ENCODE measurements at places on chromosomes 6 and 20.

DNA sequence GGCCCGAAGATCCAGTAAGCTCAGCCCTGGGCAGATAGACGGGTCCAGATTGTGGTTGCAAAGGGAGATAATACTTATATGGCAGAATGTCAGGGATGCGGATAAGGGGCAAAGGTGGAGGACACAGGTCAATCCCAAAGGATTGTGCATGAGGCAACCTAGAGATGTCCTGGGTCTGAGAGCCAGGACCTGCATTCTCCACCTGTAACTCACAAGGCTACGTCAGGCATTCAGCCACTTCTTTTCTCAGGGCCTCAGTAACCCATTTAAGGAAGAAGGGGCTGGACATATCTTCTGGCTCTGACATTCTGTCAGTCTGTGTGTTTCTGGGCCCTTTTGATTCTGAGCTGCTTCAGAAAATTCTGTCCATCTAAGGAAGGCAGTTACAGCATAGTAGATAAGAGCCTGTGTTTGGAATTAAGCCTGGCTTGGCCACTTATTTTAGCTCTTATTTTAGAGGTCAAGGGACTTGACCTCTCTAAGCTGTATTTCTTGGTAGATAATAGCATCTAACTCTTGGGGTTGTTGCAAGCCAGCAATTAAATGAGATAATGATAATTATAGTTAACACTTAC, 40.2 kb downstream of the CNBD2 start:
- no peak for DNase-seq

- DNase-seq, result no peak
Observed at GRCh38 chr20:33810259-33810658, 889 bp upstream of the CHMP4B start.

DNA sequence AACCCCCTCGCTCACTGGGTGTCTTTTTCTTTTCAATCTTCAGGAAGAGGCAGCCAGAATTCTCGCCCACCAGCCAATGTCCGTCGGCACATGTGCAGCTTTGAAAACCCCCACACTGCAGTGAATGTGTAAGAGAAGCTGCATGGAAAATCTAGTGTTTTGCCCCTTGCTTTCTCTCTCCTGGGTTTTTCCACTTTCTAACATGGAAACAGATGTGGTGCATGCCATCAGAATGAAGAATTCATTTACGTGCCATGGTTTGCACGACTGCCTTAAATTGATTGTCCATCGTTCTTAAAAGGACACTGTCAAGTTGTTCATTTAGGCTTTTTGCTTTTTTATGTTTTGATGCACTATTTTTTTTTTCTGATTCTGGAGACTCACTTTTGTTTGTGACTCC, 117.1 kb upstream of the RAB32 start:
- no peak for DNase-seq

- no peak for DNase-seq
Observed at GRCh38 chr20:24617080-24617432, 147.6 kb downstream of the SYNDIG1 start.

DNA sequence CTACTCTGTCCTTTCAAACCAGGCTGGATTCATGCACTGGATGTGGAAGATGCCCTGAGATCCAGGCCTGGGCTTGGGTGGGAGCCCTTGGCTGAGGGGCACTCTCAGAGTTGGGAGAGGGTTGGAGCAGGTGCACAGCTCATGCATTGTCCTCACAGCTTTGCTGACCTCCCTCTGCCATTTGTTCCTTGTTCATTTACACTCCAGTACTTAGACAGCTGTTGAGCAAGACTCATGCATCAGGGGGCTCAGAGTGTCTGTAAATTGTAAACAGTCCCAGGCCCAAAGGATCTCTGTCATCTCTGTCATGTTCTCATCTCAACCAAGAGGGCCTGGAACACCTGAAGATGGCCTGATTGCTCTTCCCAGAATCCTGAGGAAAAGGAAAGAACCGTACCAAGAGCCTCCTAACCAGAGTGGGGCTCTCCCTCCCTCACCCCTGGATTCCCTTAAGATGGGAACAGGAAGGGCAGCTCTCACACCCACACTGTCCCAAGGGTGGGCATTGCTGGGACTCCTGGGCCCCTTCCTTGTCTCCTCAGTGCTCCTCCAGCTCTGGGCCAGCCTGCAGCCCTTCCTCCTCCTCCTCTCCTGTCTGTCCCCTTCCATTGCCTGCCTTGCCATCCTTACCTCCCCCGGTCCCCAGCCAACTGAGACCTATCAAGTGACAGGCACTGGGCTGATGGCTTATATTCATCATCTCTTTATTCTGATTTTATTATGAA, 132.9 kb downstream of the FOXO3 start:
- DNase-seq, result no peak

- DNase-seq, result no peak
Observed at GRCh38 chr6:34275128-34275804, 26.5 kb upstream of the SMIM29 start.

- no peak for DNase-seq
Observed at GRCh38 chr6:20684474-20684873, 150.2 kb downstream of the CDKAL1 start.

GRCh38 chr20:24718277-24718676, 230.8 kb upstream of the CST7 start:
- no peak for DNase-seq

GRCh38 chr6:165823609-165824326, 160.7 kb upstream of the PDE10A start:
- no peak for DNase-seq

DNA sequence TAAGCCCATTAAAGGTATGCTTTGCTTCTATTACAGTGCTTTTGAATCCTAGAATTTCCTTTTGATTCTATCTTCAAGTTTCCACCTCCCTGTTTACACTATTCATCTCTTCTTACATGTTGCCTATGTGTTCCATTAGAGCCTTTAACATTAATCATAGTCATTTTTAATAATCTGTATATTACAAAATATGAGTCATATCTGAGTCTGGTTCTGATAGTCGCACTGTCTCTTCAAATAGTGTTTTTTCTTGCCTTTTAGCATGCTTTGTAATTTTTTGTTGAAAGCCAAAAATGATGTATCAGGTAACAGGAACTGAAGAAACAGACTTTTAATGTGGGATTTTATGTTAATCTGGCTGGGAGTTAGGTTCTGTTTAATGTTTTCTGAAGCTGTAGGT, 68.4 kb downstream of the DNAAF9 start:
- no peak for DNase-seq

- DNase-seq, result peak; percentile 66
Observed at GRCh38 chr6:33927616-33928015, 123.8 kb upstream of the MLN start.

GRCh38 chr6:112927641-112928320, 580.7 kb downstream of the RFPL4B start:
- DNase-seq, result peak; percentile 64

- no peak for DNase-seq
Observed at GRCh38 chr6:37243816-37244370, 13.7 kb upstream of the TBC1D22B start.

GRCh38 chr6:167474171-167474570, 149.3 kb downstream of the TTLL2 start:
- no peak for DNase-seq

DNA sequence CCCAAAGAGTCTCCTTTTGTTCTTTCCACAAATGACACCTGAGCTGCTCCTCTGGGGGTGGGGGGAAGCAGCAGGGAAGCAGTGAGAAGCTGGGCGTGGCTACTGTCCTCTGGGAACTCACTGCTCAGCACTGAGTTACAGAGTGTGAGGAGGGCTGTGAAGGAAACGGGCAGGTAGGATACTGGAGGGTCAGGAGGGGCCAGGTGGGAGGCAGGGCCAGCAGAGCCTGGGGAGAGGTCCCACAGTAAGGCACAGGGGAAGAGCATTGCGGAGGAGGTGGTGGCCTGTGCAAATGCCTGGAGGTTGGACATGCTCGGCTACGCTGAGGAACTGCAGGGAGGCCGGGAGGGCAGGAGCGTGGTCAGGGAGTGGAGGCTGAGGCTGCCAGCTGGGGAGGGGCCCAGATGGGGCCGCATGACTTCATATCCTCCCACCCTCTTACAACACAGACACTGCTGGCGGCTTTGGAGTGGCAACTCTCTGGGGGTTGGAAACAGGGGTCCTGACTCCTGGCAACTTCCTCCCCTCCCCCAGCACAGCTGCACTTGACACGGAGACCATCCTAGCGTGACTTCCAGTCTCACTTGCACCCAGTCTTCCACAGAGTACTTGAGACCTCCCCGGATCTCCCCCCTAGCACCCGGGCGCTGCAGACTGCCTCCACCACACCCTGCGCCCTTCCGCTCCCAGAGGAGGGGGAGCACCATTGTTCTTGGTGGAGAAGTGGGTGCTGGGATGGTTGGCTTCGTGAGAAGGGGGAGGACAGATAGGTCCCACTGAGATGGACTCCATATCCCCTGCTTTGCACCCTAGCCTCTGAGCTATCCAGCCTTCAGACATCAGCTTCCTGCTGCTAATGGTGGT, 34.2 kb downstream of the RBM38 start:
- no peak for DNase-seq

DNA sequence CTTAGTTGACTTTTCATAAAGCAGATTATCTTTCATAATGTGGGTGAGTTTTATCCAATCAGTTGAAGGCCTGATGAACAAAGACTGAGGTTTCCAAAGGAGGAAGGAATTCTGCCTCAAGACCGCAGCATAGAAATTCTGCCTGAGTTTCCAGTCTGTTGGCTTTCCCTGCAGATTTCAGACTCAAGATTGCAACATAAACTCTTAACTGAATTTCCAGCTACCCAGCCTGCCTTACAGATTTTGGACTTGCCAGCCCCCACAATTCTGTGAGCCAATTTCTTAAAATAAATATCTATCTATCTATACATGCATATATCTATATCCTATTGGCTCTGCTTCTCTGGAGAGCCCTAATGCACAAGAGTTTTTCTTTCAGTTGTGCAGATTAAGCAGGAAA, 57.3 kb upstream of the SMLR1 start:
- DNase-seq, result no peak

DNA sequence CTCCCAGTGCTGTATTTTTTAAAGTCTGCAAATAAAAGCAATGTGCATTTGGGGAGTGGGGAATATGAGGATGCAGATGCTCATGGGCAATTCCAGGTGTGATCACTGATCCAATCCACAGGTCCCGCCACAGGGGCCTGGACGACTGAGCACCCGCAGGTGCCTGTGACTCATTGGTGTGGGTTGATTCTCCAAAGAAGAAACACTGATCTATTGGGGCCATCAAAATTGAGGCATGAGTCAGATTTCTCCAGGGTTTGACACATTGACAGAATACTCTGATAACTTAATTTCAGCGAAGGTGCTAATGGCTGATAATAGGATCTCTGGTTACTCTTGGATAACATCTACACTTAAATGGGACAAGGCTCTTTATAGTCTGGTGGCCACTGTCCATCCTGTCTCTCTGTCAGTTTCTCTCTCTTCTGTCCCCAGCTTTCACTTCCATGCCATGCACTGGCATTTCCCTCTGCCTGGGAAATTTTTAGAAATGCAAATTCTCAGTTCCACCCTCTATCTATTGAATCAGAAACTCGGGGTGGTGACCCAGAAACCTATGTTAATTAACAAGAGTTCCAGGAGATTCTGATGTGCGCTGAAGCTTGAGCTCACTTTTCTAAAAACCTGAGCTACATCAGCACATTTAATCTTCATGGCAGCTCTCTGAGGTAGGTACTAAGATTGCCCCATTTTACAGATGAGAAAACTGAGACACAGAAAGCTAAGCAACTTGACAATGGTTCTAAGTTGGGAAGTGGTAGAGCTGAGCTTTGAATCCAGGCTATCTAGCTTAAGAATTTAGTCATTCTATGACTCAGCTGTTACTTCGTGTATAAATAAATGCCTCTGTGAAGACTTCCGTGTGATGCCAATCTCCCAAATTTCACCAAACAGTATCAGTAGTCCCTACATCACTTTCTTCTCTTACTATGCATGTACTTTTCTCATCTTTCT, 10.2 kb upstream of the RCAN2 start:
- no peak for DNase-seq

GRCh38 chr6:30044630-30045029, 16.4 kb upstream of the POLR1H start:
- peak; percentile 68 for DNase-seq

DNA sequence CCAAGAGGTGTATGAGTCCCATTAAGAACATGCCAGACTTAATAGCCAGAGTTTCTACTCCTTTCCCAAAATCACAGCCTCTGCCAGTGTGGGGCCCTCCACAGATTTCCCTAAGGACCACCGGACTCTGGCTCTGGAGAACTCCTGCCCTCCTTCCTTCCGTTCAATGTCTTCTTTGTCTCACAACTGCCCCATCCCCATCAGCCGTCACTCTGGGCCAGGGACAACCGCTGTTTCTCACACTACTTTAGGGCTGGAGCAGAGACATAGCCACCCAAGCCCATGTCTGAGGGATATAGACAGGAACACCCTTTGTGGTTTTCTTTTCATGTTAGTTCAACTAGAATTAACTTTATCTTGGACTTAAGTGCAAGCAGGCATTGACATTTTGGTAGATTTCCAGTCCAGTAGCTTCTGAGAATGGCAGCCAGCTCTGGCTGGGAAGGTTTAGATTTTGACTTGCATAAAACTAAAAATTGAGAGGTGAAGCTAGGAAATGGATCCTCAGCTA, 6.7 kb upstream of the ACSS1 start:
- DNase-seq, result no peak

- no peak for DNase-seq
Observed at GRCh38 chr20:58251348-58251978, 23.0 kb upstream of the ANKRD60 start.

DNA sequence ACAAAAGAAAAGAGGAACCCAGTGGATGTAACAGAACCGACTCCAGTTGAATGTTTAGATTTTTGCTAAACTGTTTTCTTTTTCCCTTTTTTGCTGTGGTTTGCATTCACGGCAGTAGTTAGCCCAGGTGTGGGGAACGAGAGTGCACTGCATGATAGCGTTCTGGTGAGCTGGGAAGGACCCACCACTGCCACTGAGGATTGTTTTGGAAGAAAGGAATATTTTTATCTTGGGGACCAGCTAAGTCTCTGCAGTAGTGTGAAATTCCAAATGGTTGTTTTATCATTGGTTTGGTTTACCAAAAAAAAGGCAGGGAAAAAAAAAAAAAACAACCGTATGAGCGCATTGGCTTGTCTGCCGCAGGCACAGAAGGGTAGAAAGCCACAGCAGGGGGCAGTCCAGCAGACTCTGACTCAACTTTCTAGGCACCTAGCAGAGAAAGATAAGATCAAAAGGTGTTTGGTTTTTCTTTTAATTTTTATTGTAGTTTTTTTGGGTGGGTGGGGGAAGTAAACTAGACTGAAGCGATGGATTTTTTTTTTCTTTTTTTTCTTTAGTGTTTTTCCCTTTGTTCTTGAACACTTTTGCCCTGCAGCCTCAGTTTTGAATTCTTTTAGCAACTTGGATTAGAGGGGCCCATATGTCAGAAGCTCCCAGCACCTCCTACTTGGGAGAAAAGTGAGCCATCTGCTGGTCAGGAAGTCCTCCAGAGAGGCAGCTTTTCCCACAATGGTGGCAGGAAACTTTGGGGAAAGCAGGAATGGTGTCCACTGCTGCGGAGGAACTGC, 13.5 kb upstream of the RAB5IF start:
- no peak for DNase-seq

GRCh38 chr6:4350567-4351519, 215.5 kb upstream of the ECI2 start:
- peak; percentile 70 for DNase-seq

GRCh38 chr20:8218861-8219260, 86.8 kb downstream of the PLCB1 start:
- peak; percentile 37 for DNase-seq

All from foreskin fibroblast (primary cell).